ENCODE measurements at places on chromosomes 2 and 18. TPM values are rescaled to one million over a fixed set of nuclear protein-coding genes. Genes with fewer than 3 reads are reported as not detected.

DNA sequence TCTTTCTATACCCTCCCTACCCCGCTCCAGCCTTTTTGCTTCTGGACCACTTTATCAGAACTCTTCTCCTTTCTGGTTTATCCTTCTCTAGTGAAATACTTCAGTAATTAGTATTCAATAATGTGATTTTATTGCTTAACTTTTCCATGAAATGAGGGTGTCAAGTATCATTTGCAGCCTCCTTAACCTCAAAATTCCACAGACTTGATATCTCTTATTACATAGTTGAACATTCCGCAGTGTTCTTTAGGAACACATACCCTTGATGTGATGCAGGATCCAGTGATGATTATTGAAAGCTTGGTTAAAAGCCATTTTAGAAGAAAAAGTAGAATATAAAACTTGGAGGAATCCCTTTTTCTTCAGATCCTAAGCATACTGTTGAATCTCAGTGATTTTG, 94.8 kb downstream of the GREB1L start:
- no peak for DNase-seq

GRCh38 chr2:88838165-88838635, 146.7 kb downstream of the RPIA start:
- DNase-seq, result no peak

DNA sequence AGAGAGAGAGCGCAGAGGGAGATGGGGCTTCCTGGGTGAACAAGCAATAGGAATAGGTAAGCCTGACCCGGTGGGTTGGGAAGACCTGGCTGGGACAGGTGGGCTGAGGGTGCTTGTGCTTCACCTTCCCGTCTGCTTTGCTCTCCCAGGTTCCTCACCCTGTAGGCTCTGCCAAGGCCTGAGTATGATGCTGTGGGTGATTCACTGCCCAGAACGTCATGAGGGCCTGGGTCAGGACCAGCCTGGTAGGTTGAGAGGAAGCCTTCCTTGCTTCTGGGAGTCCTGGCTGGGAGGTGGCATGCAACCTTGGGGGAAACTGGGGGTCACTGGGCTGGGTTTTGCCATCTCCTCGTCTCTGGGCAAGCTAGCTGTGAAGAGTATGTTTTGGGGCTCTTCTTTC, 220.2 kb upstream of the APCDD1 start:
- no peak for DNase-seq

- DNase-seq, result no peak
Measured at GRCh38 chr2:215624423-215624829, 188.6 kb upstream of the FN1 start.

- DNase-seq, result no peak
Measured at GRCh38 chr2:85398426-85399182, 11.6 kb downstream of the CAPG start.

GRCh38 chr18:73636355-73636754, 511.3 kb downstream of the FBXO15 start:
- no peak for DNase-seq

- no peak for DNase-seq
Measured at GRCh38 chr18:57497372-57498294, 62.5 kb downstream of the ONECUT2 start.

DNA sequence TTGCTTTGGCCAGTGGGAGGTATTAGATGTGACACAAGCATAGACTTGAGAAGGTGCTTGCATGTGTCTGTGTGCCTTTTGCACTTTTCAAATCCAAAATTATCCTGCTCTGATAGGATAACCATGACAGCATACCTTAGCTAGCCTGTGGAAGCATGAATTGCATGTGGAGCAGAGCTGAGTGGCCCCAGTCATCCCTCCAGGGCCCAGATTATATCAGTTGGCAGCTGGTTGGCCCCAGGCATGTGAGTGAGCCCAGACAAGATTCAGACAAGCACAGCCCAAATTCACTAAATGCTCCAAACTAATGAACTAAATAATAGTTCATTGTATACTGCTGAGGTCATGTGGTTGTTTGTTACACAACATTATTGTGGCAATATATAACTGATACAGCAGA, 18.8 kb downstream of the TACR1 start:
- no peak for DNase-seq

- DNase-seq, result peak; percentile 16
Measured at GRCh38 chr2:218658671-218659257, 659 bp downstream of the ZNF142 start.

WNT10A gene
- total RNA-seq, result not detected

CENPA gene
- 34.5 TPM for total RNA-seq
